ENCODE measurements at places on chromosomes 7 and 10. TPM values are rescaled to one million over a fixed set of nuclear protein-coding genes. Genes with fewer than 3 reads are reported as not detected.

Gene UCN3
- not detected for total RNA-seq

Gene STK31
- total RNA-seq, result not detected

Gene ATE1
- 10.9 TPM for total RNA-seq

Gene C10orf62
- not detected for total RNA-seq

Gene DNAH11
- total RNA-seq, result not detected

Gene SYT15
- under 0.01 TPM for total RNA-seq

Gene LMTK2
- 6.4 TPM for total RNA-seq

Gene PDCD4
- 81.2 TPM for total RNA-seq

Gene ARMC3
- not detected for total RNA-seq

Gene HECW1
- not detected for total RNA-seq

Gene MYOZ1
- 0.12 TPM for total RNA-seq

Gene OR13A1
- total RNA-seq, result not detected

Gene TRIM73
- total RNA-seq, result 0.59 TPM

Gene H2BK1
- not detected for total RNA-seq

Gene OR2AE1
- not detected for total RNA-seq

Gene STEAP1
- total RNA-seq, result 123 TPM

Gene SPDYE3
- not detected for total RNA-seq

Gene AKR1D1
- total RNA-seq, result not detected

Gene ZNF746
- total RNA-seq, result 21.0 TPM

Gene HOXA2
- not detected for total RNA-seq

Gene CDCA7L
- 8.4 TPM for total RNA-seq

Gene FEZF1
- total RNA-seq, result not detected

Gene KIAA1549
- total RNA-seq, result 1.4 TPM

Gene COL1A2
- 7,512 TPM for total RNA-seq

Gene PLCE1
- 4.9 TPM for total RNA-seq

Gene HOXA7
- not detected for total RNA-seq

Gene HOXA3
- total RNA-seq, result 0.10 TPM

Gene KNDC1
- total RNA-seq, result 0.29 TPM

Gene LDB3
- total RNA-seq, result 0.31 TPM

Gene UNCX
- not detected for total RNA-seq

Gene LRRC18
- total RNA-seq, result not detected

Gene LIPJ
- not detected for total RNA-seq

Gene AKR1C8
- not detected for total RNA-seq

Gene CDC123
- total RNA-seq, result 58.0 TPM

Gene TRPV5
- total RNA-seq, result not detected

Gene RBP3
- not detected for total RNA-seq

Gene DNAJC30
- 9.0 TPM for total RNA-seq

Gene ABCC2
- 1.8 TPM for total RNA-seq

Gene SUN3
- total RNA-seq, result not detected

Gene TAC1
- 1.7 TPM for total RNA-seq

Gene ZDHHC6
- 12.9 TPM for total RNA-seq

Gene MMP21
- total RNA-seq, result 0.15 TPM

Gene CDHR3
- 1.6 TPM for total RNA-seq

Gene CLCN1
- total RNA-seq, result not detected

Gene PRPF18
- 15.3 TPM for total RNA-seq

Gene CXCL12
- 440 TPM for total RNA-seq

Gene ST8SIA6
- total RNA-seq, result not detected

Gene TAS2R4
- total RNA-seq, result 0.12 TPM

Gene NCF1
- not detected for total RNA-seq

Gene ENTPD1
- total RNA-seq, result 0.49 TPM

Measured in cardiac ventricle fibroblast (primary cell).